GM18507 (cell line): ENCODE measurements at places on chromosomes 3 and 15.

DNA sequence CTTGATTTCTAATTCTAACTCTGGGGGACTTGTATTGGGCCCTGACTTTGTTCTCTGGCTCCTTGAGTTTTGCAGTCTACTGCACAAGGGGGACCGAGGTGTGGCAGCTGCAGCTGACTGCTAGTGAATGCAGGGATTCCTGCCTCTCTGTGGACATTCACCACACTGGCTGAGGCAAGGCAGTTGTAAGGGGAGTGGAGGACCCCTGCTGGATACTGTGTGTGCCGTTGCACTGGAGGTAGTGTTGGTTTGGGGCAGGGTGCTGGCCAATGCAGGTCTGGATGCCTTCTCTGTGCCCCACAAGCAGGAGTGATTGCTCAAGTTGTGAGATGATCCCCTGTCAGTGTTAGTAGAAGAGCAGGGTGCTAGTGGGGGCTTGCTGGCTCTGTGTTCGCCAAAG lies 626.1 kb downstream of the SQOR start:
- no peak for DNase-seq

DNA sequence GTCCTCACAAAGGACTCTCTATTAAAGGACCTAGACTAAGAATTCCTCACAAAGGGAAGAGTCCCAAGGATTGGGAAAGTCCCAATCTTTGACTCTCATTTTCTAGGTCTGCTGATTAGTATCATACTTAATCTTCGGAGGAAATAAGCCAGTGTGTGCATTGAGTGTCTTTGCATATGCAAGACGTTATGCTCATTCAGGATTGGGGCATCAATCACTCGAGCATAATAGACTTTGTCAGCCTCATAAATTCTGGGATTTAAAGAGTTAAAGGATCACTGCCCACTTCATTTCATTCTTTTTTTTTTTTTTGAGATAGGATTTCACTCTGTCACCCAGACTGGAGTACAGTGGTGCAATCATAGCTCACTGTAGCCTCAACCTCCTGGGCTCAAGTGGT lies 154.3 kb downstream of the RBPMS2 start:
- no peak for DNase-seq

- DNase-seq: no peak
Measured at GRCh38 chr3:166580561-166580960, 743.3 kb upstream of the BCHE start.

DNA sequence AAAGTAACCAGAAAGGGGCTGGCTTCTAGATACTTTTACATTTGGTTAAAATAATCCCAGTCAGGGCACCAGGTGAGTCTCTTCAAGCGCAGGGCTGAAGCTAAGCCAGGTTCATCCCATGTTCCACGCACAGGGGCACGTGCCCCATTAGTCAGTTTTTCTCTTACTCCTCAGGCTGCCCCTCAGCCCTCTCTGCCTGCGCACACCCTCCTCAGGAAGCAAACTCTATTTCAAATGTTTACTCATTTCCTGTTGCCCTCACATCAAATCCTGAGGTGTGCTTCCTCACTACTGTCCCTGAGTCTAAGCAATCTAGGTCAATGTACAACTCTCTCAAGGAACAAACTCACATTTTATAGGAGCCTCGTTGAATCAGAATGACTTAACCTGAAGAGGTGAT lies 48.5 kb downstream of the THBS1 start:
- DNase-seq: no peak

- no peak for DNase-seq
Measured at GRCh38 chr3:43692085-43692855, 1.5 kb downstream of the ABHD5 start.

DNA sequence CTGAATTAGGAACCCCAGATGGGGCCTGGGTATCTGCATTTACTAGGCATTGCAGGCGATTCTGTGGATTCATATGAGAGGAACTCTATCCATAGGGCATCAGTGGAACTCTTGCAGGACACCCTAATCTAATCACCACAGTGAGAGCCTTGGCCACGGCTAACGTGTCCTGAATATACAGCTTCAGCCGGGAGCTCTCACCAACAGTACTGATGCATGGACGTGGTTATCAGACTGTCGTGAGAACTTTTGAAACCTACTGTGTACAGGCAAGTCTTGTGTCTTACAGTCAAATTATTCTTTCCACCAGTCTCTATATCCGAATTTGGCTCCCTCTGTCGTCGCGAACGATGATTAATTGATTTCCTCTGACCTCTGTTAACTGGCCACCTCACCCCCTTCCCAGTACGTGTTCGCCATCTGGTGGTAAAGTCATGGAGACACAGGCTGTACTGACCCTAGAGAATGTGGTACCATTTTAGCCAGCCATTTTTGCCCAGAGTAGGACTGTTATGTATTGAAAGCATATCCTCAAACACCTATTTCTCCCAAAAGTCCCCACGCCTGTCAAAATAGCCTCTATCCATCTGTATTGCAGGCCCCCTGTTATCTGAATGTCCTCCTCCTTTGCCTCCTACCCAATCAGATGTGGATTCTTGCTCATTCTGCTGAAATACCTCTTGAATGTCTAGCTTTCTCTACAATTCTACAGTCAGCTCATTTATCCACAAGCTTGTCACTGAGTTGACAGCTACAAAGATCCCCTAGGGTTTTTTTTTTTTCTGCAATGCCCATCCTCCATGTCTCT lies 39.7 kb downstream of the GLDN start:
- peak; percentile 54 for DNase-seq

- DNase-seq: no peak
Measured at GRCh38 chr3:4356220-4356540, 53.0 kb downstream of the SETMAR start.

DNA sequence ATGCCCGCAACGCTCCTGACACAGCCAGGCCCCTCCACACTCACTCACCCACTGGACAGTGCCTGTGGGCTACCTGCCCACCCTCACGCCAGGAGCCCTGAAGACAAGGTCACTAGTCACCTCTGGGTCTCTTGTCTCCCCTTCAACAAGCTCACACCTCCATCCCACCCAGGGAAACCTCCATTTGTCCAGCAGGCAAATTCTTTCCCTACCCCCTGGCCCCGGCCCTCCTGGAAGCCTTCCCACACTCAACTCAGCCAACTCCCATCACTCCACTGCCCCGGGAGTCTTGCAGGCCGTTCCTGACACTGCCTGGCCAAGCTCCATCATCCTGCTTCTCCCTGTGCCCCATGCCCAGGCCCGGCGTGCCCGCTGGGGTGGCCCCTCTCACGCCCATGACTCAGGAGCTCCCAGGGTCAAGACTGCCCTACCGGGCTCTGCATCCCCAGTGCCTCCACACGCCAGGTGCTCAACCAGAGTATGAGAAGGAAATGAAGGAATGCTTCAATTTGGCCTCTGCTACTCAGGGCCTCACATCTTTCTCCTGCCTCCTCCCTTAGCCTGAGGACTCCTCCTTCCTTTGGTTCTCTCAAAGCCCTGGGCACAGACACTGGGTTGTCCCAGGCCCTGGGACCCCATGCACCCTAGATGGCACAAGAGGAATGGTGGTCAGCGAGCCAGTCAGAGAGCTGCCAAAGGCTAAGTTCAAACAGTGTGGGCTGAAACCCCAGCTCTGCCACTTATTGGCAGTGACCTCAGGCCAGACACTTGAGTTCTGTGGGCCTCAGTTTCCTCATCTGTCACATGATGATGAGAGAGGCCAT lies 88.6 kb downstream of the SEC22A start:
- DNase-seq: no peak

DNA sequence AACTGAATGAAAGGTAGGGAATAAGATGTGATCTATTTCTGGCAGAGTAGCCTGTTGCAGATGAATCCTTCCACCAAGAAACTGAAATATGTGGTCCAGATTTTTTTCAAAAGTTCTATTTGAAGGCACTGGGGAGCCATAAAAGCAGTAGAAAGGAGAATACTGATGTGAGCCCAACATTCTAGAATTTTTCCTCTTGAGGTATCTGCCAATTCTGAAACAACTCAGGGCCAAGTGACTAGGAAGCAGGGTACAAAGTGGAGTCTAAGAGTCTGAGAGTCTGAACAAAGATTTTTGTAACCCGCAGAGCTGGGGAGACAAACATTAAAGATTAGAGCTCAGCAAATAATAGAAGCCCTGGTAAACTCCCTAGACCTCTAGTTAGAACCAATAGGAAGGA lies 58.3 kb upstream of the SLCO3A1 start:
- no peak for DNase-seq

DNA sequence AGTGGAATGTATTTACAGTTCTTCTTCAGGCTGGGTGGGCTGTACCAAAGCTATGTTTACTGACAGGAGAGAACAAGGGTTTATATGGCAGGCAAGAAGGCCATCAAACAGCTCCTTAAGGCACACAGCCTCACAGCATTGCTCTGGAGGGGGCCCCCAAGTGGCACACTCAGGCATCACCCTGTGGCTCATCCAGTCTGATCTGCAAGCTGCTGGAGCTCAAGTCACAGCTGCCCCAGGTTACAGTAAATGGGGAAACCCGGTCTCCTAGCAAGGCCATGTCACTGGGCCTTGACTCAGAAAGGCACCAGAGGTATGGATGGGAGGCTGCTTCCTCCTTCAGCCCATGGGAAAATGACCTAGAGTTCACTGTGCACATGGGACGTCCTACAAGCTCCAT lies 67.5 kb downstream of the TFG start:
- no peak for DNase-seq

GRCh38 chr3:100465892-100466777 lies 26.3 kb upstream of the TMEM45A start:
- no peak for DNase-seq

GRCh38 chr3:157103280-157103679 lies 56.7 kb downstream of the CCNL1 start:
- no peak for DNase-seq

DNA sequence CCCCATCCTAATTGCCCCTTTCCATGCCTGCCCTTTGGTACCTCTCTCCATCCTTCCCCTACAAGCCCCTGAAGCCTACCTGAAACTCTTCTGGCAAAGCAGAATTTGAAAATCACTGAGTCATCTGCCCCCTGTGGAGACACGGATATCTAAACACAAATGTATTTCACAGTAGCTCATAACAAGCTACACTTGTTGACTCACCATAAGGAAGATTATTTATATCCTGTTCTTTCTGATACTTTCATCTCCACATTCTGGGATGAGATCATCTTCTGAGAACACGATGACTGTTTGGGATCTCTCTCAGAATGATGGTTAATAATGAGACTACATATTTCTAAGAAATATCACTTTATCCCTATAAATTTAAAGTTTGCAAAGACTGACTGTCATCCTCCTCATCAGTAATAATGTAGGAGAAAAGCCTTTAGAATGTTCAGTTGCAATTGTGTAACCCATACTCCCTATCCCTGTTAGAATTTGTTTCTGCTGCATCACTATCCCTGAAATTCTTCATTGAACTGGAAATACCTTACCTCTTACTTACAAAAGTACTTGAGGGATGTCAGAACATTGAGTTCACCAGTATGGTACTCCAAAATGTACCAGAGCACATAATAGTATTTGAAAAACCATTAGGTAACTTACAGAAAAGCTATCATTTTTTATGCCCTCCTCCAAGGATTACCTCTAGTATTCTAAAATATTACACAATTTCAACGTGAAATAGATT lies 116.1 kb upstream of the IL12A start:
- DNase-seq: no peak

- no peak for DNase-seq
Measured at GRCh38 chr3:117010318-117010717, 300.7 kb downstream of the TUSC7 start.

DNA sequence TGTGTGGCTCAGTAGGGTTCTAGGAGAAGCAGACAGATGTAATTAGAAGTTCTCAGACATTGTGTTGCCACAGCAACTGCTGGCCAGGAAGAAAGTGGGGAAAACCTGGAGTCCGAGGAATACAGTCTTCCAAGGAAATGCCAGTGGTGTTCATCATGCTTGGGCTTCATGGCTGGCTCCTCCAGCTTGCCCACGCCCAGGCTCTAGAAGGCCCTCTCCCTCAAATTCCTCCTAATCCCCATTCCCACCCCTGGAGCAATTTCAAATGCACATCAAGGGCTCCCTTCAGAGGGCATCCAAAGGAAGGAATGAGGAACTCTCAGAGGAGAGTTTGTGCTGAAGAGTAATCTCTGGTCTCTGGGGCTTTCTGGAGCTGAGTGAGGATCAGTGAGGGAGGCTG lies 21.9 kb downstream of the FSTL1 start:
- no peak for DNase-seq

DNA sequence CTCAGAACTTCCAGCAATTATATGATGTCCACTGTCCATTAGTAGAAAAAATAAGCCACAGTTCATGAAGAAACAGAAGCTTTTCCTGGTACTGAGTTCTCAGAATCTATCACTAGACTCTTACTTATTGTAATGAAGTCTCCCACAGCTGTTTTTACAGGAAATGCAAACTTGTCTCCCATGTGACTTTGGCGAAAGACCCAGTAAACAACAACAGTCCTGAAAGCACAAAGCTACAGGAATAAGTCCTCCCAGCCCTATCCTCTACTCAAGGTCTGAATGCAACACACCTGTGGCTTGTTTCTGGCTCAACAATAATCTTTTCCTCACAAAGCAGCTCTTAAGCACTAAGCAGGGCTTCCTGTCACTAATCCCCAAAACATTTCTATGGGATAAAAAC lies 55.9 kb downstream of the EOMES start:
- no peak for DNase-seq

- DNase-seq: no peak
Measured at GRCh38 chr3:140018556-140018955, 83.6 kb downstream of the CLSTN2 start.

DNA sequence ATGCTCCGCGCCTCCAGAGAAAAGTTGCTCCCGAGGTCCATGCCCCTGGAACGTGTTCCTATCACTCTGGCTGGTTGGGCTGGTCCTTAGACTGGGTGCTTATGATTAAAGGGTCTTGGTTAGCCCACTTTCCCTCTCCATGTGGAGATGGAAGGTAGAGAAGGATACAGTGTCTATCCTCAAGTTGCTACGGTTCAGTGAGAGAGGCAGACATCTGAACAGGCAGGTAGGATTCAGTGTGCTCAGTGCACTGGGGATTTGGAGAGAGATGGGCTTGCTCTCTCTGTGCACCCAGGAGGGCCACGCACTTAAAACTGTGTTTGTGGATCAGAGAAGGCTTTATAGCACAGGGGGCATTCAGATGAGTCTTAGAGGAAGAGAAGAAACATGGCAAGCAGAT lies 63.0 kb downstream of the RPL39L start:
- DNase-seq: no peak

DNA sequence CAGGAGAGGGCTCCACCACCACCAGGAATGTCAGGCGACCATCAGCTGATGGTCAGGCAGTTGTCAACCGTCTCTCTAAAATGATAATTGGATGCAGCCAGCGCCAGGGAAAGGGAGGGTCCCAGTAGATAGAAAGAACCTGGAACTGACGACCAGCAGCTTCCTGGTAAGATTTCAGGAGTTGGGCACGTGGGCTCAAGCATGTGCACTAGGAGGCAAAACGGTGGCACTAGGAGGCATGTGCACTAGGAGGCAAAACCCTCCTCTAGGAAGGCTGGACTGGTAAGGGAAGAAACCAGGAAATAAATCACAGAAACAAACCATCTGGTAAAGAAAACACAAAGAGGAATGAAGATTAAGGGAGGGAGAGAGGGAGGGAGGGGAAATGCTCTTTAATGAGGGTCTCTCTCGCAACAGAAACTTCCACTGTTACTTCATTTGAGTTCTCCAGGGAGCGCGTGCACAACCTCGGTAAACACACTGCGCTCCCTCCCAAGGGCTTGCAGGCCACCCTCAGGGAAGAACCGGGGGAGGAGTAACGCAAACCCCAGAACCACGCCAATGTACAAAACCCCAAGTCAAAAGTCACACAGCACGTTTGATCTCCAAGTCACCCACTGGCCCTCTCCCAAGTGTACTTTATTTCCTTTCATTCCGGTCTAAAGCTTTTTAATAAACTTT lies 116.7 kb downstream of the XXYLT1 start:
- no peak for DNase-seq

- no peak for DNase-seq
Measured at GRCh38 chr15:97401970-97402369, 558.5 kb upstream of the ARRDC4 start.

- DNase-seq: no peak
Measured at GRCh38 chr3:150149651-150150051, 179.0 kb upstream of the PFN2 start.
